Smooth muscle cell of the umbilical artery (primary cell): ENCODE measurements at places on chromosomes 7 and 10. TPM values are rescaled to one million over a fixed set of nuclear protein-coding genes. Genes with fewer than 3 reads are reported as not detected.

The HABP2 gene
- not detected in 2 replicates for total RNA-seq

The OPN1SW gene
- not detected in 2 replicates for total RNA-seq

The SMKR1 gene
- total RNA-seq, result not detected in 2 replicates

The HECW1 gene
- total RNA-seq, result not detected in 2 replicates

The PNLIPRP3 gene
- not detected in 2 replicates for total RNA-seq

The UBE3C gene
- total RNA-seq, result 86.1 and 125 TPM in 2 replicates

The KCNH2 gene
- 2.7 and 3.8 TPM in 2 replicates for total RNA-seq

The MACC1 gene
- under 0.01 and 0.05 TPM in 2 replicates for total RNA-seq

The MYPN gene
- under 0.01 and 1.5 TPM in 2 replicates for total RNA-seq

The FUOM gene
- total RNA-seq, result 7.5 and 12.8 TPM in 2 replicates

The PALD1 gene
- 0.14 TPM in 1 of 2 replicates, not detected in the other for total RNA-seq

The CALHM3 gene
- not detected in 2 replicates for total RNA-seq

The PPP1R3A gene
- not detected in 2 replicates for total RNA-seq

The AGR2 gene
- total RNA-seq, result not detected in 2 replicates
